Gastroesophageal sphincter (tissue), 4 donors: ENCODE measurements at places on chromosomes 3 and 15. TPM values are rescaled to one million over a fixed set of nuclear protein-coding genes. Genes with fewer than 3 reads are reported as not detected.

FGD5 gene
- total RNA-seq = 17.9 TPM

DNA sequence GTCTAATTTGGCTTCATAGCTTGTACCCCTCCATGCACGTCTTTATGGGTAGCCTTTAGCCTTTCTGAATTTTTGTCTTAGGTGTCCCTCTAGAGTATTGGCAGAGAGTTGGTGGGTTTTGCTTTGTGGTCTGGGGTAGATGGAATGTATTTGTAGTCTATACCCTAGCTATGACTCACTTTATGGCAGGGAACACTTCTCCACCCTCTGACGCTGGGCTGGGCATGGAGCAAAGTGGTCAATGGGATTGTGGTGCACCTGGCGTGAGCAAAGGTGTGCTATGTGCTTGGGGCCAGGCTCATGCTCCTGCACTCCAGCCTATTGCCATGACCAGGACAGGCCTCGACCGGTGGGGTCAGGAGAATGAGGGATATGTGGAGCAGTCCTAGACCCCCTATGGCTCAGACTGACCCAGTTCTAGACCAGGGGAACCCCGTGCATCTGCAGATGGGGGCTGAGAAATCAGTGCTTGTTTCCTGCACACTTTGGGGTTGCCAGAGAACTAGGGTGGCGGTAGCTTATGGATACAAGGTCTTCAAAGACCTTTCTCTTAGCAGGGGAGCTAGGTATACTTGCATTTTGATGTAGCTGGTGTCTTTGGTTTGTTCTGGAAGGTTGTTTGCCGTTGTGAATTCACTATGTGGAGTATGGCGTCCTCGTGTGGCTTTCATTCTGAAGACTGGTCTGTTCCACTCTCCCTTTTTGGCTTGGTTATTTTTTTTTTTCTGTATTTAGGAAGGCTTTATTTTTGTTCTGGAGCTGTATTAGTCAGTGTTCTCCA is 49.4 kb upstream of the RPL32 start:
- no peak for ATAC-seq

SCAMP2 gene
- total RNA-seq = 45.6 TPM

DNA sequence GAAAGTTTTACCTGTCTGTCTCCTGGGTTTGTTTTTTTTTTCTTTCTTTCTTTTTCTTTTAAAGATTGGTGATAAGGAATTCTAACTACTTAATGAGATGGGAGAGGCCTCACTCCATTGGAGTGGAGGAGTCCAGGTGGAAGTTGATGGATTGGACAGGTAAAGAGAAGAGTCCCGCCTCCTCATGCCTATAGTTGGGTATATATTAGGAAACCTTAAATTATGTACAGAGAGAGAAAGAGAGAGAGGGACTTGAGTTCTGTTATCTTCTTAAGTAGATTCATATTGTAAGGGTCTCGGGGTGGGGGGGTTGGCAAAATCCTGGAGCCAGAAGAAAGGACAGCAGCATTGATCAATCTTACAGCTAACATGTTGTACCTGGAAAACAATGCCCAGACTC is 158.2 kb downstream of the TP63 start:
- ATAC-seq = no peak

GRCh38 chr15:96187341-96188305 is 142.9 kb upstream of the NR2F2 start:
- ATAC-seq = no peak

CCRL2 gene
- 0.89 TPM for total RNA-seq

- ATAC-seq = no peak
Observed at GRCh38 chr3:64467255-64467944, 220.4 kb downstream of the ADAMTS9 start.

GPR62 gene
- total RNA-seq = not detected

- no peak for ATAC-seq
Observed at GRCh38 chr15:59200560-59200959, 6.1 kb upstream of the LDHAL6B start.

KBTBD8 gene
- total RNA-seq = 5.4 TPM
